Activated CD4-positive, alpha-beta T cell treated with anti-CD3 and anti-CD28 coated beads for 4 hours (primary cell): ENCODE measurements at places on chromosomes 12 and 14.

- no peak for DNase-seq
Observed at GRCh38 chr12:76669981-76670380, 93.9 kb upstream of the ZDHHC17 start.

DNA sequence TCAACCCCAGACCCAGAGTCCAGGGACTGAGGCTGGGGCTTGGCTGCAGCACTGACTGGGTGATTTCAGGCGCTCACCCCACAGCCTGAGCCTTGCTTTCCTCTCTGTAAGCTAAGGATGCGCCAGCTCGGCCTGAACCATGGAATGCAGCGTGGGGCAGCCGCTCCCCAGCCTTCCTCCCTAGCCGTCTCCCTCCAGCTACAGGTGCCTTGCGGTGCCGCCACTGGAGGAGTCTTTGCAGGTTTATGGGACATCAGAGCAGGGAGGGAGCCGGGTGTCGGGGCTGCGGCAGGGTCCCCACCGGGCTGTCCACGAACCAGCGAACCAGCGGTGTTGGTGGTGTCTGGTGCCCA lies 19.4 kb downstream of the PPP2R5C start:
- DNase-seq: no peak

DNA sequence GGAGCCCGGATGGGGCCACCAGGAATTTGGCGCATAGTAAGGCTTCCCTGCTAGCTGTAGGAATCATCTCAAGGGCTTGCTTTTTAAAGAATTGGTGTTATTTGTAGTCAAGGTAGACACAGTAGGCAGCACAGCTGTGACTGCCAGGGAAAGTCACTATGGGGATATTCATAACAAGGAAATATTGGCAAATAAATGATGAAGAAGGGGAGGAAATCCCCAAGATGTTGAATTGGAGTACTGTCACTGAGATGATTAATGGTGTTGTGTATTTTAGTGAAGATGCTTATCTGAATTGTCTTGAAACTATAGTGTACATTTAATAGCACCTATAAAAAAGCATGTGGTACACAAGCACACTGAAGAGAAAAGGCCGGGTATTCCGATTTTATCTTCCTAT lies 118.9 kb downstream of the NPAS3 start:
- DNase-seq: no peak

- no peak for DNase-seq
Observed at GRCh38 chr14:54724676-54725325, 157.9 kb downstream of the SAMD4A start.

DNA sequence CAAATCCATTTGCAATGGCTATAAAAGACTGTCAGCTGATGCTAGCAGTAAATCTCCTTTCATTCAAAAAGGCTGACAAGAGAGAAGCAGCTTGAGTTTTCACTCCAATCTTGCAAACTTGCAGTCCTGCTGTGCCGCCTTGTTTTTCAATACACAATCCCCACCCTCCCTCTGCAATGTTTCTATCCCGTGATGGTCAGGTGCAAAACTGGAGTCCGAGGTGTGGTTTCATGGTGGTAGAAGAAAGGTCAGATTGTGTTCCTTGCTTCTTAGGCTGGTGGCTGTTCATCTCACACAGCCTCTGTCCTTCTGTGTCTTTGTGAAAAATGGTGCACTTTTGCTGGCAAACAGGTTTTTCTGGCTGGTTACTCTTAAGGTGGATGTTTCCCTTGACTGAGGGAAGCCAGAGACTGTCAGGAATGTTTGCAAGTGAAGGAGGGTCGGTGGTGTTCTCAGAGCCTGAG lies 27.7 kb upstream of the TBX3 start:
- no peak for DNase-seq

GRCh38 chr12:131351319-131352028 lies 359.4 kb upstream of the SFSWAP start:
- DNase-seq: no peak

GRCh38 chr14:22852940-22853767 lies 16.8 kb downstream of the MMP14 start:
- DNase-seq: peak; percentile 80

DNA sequence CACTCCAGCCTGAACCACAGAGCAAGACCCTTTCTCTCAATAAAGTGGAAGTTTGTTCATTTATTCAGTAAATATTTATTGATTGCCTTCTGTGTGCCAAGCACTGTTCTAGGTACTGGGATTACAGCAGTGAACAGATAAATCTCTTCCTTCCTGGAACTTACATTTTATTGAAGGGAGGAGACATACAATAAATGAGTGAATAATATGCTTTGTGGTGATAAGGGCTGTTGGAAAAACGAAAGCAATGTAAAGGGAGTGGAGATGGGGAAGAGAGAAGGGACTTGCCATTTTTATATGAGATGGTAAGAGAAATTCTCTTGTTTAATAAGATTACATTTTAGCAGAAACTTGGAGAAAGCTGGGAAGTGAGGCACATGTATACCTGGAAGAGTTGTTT lies 1.6 kb downstream of the GSKIP start:
- no peak for DNase-seq

DNA sequence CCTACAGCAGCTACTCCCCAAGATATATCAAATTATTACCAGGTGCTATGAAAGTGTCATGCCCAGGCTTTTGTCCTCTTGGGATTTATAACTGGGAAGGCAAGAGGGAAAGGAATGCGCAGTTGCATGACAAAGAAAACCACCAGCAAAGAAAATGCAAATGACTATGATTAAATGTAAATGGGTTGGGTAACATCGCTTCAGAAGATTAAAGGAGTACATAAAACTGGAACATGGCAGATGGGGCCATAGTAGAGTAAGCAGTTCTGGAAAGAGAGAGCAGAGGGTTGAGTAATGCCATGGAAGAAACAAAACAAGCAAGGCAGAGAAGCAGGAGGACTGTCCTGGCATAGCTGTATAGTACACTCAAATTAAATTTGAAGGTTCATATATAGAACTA lies 493.1 kb downstream of the NOVA1 start:
- DNase-seq: no peak

DNA sequence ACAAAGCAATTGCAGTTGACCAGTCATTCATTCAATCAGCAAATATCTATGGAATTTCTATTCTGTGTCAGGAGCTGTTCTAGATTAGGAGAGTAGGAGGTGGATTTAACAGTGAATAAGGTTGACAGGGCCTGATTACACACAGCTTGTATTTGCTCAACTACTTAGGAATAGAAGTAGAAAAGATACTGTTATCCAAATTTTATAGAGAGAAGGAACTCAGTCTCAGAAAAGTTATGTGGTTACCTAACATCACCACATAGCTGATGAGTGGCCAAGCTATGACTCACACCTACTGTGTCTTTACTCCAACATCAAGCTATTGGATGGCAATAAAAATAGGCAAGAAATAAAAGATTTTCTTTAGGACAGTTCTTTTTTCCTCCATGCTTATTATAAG lies 374.8 kb downstream of the RMST start:
- no peak for DNase-seq

- DNase-seq: no peak
Observed at GRCh38 chr12:61846765-61847164, 413.4 kb upstream of the USP15 start.

GRCh38 chr12:101876861-101877805 lies at the start of gene DRAM1:
TSS of gene DRAM1 (plus strand) at chr12:101877580. CDS start at chr12:101877790, 210 bp downstream.
- DNase-seq: peak; percentile 61

DNA sequence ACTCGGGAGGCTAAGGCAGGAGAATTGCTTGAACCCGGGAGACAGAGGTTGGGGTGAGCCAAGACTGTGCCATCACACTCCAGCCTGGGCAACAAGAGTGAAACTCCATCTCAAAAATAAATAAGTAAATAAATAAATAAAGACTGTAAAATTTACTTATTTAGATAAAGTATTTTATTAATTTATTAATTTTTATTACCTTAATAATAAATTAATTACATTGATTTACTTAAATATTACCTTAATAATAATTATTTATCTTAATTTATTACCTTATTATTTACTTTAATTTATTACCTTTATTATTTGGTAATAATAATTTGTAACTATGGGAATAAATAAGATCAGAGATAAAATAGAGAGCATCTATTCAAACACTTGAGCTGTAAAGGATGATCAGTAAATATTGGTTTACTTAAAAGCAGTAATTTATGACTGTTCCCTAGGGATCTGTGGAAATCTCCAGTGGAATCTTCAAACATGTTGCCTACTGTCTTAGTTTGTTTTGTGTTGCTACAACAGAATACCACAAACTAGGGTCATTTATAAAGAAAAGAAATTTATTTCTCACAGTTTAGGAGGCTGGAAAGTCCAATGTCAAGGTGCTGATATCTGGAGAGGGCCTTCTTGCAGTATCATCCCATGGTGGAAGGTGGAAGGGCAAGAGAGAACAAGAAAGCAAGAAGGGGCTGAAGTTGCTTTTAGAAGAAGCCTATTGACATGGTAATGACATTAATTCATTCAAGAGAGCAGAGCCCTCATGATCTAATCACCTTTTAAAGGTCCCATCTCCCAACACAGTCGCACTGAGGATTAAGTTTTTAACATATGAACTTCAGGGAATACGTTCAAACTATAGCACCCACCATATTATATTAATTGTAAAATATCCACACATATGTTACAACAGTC lies 37.1 kb downstream of the SOCS2 start:
- DNase-seq: no peak

- DNase-seq: no peak
Observed at GRCh38 chr14:106378191-106378590, 851.8 kb downstream of the TMEM121 start.

GRCh38 chr12:12918781-12919389 lies 27.5 kb downstream of the GPRC5A start:
- no peak for DNase-seq

GRCh38 chr12:102371165-102371564 lies 109.2 kb downstream of the IGF1 start:
- no peak for DNase-seq

DNA sequence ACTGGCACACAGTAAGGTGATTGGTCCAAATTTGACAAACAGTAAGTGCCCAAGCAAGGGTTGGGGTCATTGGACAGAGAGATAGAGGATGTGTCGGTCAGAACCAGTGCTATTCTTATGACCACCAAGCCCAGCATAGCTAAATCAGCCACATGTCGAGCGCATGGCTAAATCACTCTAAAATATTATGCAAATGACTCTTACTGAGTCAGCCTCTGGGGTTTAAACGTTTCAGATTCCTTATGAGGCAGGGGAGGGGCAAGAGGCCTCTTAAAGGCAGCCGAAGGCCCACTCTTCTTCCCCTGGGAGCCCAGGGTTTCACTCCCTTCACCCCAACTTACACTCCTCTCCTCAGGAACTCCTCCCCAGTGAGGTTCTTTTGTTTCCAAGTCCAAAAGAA lies 603 bp upstream of the ENDOU start:
- no peak for DNase-seq
